Fibroblast of skin of left biceps (primary cell): ENCODE measurements at places on chromosomes 2 and 18.

DNA sequence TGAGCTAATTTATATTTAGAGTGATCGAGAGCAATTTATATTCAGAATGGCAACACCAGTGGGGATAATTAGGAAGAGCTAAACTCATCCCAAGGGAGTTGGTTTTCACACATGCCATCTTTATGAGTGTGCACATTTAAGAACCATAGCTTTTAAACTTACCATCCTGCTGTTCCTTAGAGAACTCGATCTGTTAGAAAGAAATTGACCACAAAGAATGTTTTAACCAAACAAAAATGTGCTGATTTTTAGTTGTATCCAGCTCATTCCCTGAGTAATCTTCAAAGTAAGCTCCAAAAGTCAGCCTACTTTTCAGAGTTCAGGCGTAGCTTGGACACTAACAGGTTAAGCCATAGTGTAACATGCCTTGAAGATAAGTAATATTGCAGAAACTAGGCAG is 12.6 kb downstream of the MYL1 start:
- no peak for DNase-seq

GRCh38 chr2:206981086-206981674 is 41.9 kb downstream of the CPO start:
- no peak for DNase-seq

GRCh38 chr18:2964361-2965010 is 48.5 kb downstream of the LPIN2 start:
- no peak for DNase-seq

DNA sequence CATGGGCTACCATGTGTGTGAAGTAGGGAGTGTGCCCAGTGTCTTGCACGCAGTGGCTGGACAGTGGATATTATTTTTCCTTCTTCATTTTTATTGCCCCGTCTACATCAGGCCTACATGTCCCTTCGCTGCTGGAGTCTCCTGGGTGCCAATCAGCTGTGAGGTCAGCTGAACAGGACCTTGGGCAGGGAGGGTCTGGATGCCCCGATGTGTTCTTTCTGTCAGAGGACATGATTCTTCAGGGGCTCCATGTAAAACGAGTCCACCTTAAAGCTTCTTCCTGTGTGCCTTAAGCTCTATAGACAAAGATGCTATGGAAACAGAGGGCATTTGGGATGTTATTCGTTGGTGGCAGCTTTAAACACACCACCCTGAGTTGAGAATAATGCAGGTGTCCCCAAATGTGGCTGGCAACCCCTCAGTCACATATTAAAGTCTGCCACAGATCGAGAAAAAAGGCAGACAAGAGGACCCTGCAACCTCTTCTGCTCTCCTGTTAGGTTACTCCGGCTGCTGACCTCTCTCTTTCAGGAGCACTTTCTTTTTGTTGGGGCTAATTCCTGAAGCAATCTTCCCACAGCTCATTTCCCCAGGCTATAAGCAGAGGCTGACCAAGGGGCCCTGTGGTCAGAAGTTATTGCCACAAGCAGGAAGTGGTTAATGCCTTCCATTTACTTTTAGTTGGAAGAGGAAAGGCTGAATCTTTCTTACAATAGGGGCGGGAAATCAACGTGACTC is 20.0 kb downstream of the GREB1 start:
- DNase-seq, result no peak

GRCh38 chr2:139631966-139632365 is 851.8 kb upstream of the NXPH2 start:
- DNase-seq, result no peak

DNA sequence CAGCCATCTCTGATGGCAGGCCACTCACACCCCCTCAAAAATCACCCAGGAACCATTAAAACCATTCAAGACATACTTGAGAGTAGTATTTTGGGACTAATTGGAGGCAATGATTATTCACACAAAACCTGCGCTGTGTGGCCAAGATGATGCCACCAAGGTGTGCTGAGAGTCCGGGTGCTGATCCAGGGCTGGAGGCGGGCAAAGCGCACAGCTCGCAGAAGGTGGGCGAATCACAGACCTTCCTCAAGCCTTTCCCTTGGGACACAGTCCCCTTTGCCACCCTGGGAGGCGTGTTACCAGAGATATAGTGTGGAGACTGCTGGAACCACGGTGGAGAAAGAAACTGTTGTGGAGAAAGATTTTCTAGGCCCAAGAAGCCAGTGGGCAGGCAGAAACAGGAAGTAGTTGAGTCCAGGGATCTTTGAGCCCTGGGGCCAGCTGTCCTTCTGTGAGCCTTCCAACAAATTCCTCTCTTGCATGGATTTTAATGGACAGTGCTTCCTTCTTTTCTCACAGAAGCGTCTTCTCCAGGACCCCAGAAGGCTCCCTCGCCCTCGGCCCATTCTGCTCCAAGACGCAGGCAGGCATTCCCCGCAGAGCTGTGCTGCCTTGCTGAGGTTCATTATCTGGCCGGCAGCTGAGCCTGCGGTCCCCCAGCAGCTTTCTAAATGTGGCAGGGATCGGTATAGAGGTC is 8.0 kb downstream of the COPS9 start:
- DNase-seq, result no peak

DNA sequence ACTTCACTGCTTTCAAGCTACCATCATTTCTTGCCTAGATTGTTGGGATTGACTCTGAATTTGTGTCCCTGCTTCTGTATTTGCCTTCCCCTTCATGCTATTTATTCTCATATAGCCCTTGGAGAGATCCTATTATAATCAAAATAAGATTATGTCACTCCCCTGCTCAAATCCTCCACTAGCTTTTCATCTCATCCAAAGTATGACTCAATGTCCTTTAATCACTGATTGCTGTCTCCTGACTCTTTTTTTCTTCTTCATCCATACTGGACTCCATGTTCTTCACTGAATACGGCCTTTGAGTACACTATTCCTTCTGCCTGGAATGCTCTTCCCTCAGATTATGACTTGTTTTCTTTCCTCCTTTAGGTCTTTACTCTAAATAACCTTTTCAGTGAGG is 5.0 kb downstream of the RBKS start:
- DNase-seq, result no peak

- no peak for DNase-seq
Measured at GRCh38 chr2:129069875-129070594, 751.4 kb upstream of the HS6ST1 start.

DNA sequence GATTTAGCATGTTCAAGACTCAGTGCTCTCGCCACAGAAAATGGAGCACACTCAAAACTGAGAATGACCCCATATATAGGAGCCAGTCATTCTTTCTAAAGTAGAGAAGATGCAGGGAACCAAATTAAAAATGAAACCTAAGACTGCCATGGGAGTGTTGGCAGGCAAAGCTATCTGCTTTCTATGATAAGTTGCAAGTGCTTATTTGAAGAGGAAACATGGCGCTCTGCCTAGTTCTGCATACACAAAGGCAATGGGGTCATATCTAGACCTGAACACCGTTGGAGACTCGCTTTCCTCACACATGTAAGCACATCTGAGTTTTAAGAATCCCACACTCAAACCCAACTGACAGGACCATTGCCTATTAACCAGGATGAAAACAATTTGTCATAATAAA is 292.5 kb downstream of the ALK start:
- DNase-seq, result no peak

DNA sequence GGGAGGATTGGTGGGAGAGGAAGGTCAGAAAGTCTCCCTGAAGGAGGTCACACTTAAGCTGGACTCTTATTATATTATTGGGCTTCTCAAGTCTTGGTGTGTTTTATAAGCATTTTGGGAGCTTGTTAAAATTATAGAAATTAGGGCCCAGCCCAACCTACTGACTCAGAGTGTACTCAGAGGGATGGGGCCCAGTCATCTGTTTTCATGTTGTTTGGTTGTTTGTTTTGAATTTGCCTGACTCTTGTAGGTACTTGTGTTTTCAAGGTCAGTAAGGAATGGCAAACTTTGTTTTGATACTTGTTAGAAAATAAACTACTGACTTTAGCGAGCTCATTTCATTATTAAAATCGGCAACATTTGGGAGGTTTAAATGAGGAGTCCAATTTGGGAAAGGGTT is 152.0 kb downstream of the INSIG2 start:
- DNase-seq, result no peak

DNA sequence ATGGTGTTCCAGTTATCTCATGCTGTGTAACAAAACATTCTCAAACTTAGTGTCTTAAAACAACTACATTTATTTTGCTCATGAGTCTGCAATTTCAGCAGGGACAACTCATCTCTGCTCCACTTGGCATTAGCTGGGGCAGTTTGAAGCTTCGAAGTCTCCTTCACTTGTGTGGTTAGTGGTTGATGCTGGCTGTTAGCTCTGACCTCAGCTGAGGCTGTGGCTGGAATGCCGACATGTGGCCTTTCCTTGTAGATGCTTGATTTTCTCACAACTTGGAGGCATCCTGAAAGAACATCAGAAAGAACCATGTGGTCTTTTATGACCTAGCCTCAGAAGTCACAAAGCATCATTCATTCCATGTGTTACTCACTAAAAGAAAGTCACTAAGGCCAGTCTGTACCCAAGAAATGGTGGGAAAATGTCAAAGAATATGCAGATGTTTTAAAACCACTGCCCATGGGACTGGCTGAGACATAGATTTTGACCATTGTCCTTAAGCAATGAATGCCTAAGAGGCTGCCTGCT is 3.8 kb upstream of the TMSB10 start:
- DNase-seq, result no peak

GRCh38 chr2:8488001-8488738 is 193.7 kb upstream of the ID2 start:
- DNase-seq, result no peak

DNA sequence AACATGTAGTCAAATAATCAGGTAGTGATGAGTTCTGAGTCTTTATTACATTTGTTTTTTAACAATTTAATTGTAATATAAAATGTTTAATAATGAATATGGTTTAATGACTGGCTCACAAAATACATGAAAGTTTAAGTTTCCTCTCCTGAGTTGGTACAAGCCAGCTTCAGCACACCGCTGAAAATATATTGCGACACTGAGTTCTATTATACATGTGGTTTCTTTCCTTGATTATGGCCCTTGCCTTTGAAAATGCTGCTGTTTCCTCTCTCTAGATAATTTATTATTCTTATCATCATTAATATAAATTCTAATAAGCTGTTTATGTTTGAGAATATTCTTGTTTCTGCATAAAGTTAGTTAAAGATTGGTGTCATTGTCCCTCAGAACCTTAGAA is 249.3 kb downstream of the PARD3B start:
- no peak for DNase-seq

- DNase-seq, result no peak
Measured at GRCh38 chr2:19667085-19667484, 234.7 kb downstream of the TTC32 start.

DNA sequence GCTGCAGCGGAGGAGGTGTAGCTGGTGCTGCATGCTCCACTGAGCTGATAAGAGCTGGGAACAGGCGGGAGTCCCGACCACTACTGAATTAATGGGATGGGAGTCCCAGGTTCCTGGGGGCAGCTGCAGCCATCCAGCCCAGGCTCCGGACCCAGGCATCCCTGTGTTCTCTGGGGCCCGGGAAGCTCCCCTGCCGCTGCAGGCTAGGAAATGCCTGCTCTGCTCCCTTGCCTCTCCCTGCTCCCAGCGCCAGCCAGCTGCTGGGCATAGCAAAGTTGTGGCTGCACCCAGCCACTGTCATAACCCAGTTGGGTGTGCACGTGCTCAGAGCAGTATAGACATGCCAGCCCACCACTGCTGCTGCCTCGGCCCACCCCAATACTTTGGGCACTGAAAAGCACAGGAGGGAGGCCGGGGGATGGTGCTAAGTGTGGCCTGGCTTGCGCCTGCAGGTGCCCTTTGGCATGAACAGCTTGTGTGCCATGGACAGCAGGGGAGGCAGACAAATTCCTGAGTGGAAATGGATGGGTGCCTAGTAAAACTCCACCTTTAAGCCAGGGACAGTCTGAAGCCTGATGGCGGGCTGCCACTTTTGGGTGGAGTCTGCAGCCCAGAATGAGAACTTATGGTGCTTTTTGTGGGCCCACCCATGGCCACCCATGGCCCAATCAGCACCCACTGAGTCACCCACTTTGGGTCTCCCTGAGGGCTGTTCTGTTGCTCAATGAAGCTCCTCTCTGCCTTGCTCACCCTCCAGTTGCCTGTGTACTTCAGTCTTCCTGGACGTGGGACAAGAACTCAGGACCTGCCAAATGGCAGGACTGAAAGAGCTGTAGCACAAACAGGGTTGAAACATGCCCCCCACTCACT is 219.3 kb upstream of the TMEFF2 start:
- DNase-seq, result no peak

DNA sequence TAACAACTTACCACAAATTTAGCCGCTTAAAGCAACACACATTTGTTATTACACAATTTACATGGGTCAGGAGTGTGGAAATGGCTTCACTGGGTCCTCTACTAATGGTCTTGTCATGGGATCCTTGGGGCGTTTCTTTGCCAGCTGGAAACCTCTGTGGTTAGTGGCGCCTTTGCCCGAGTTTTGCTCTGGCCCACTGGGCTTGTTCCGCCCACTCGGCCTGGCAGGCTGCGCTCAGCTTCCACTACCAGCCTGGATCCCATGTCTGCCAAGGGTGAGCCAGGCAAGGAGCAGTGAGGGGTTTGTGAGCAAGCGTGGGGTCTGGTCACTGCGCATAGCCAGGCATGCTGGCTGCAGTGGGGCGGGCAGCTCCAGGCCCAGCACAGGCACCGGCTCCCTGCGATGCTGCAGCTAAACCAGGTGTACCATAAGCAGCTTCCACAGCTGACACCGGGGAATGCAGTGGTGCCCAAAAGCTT is 16.2 kb upstream of the MBD2 start:
- no peak for DNase-seq

DNA sequence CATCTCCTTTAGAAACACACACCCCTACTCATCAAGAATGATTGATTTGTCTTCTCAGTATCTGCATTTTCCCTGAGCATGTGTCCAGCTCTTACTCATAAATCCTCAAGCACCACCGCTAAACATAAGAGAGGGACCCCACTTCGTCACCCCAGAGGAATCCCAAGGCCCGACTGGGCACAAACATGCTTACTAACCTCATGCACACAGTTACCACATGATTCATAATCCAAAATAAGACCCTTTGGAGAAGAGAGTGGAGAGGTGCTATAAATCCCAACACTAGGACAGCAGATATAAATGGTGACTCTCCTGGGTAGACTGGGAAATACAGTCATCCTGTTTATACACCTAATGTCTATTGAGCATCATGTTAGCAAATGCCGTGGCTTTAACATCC is 843.2 kb upstream of the ID2 start:
- no peak for DNase-seq

DNA sequence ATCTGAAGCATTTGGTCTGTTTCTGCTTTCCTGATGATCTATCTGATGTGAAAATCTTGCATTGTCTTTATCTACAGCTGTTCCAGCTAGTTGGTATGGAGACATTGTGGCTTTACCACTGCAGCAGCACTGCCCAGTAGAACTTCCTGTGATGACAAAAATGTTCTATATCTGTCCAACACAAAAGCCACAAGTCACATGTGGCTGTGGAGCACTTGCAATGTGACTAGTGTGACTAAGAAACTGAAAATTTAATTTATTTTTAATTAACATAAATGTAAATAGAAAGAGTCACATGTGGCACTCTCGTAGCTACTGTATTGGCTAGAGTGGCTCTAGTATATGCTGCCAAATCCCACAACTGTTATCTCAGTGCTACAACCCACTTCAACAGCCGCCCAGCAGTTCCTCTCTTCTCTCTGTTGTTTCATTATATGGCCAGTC is 425.7 kb downstream of the SETBP1 start:
- DNase-seq, result no peak

- no peak for DNase-seq
Measured at GRCh38 chr2:235669983-235670962, 176.4 kb downstream of the AGAP1 start.

GRCh38 chr2:122390406-122390805 is 635.0 kb downstream of the TSN start:
- no peak for DNase-seq

- DNase-seq, result no peak
Measured at GRCh38 chr2:94987074-94988020, 38.2 kb upstream of the MAL start.

GRCh38 chr2:237955640-237956401 is 11.0 kb upstream of the UBE2F start:
- no peak for DNase-seq
